ENCODE measurements at places on chromosomes 7 and 10.

- DNase-seq, result no peak
These were observed 287.6 kb downstream of the BMPER start for GRCh38 chr7:34192906-34193305.

DNA sequence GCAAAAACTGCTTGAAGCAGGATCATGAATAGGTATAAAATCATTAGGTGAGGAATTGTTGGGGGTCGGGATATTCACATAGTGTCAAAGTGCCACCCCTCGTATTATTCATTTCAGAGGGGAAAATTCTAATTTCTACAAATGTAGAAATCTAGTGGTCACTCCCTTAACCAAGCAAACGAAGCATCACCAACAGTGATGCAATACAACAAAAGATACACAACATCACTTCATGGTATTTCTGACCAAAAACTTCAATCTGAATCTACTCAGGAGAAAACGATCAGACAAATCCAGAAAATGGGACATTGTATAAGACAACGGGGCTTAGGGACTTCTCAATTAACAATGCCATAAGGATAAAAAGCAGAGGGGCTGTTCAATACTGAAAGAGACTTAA, 26.3 kb upstream of the FAM170B start:
- DNase-seq, result no peak

DNA sequence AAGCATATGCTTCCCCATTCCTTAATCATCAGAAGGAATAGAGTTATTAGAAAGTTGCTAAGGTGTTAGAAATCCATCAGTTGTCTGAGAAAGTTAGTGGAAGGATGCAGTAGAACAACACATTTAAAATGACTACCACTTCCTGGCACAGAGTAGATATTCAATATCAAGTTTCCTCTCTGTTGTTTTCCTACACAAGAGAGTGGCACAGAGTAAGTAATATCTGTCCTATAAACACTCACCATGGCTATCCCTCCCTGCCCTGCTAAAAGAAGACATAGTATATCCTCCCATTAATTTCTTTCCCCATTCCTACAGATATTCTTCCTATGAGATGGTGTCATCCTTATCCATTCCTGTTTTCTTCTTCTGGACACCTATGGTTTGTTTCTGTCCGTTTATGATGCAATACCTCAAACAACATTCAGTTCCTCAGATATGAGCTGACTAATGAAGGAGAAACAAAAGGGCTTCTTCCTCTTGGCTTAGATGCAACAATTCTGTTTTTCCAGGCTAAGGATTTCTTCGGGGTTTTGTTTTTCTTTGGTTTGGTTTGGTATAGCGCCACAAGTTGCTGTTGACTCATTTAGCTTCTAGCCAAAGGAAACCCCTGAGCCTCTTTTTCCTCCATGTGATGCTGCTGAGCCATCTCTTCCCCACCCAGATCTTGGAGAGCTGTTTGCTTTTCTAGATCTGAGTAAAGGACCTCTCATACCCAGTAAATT, 32.9 kb upstream of the BPGM start:
- DNase-seq, result no peak

GRCh38 chr10:93218386-93218785, 144.7 kb downstream of the CYP26A1 start:
- DNase-seq, result no peak

- DNase-seq, result no peak
These were observed 103.6 kb upstream of the C7orf33 start for GRCh38 chr7:148486937-148487336.

GRCh38 chr7:24825931-24826661, 68.8 kb upstream of the GSDME start:
- no peak for DNase-seq

- no peak for DNase-seq
These were observed 84.8 kb downstream of the TRIL start for GRCh38 chr7:28873365-28873764.

DNA sequence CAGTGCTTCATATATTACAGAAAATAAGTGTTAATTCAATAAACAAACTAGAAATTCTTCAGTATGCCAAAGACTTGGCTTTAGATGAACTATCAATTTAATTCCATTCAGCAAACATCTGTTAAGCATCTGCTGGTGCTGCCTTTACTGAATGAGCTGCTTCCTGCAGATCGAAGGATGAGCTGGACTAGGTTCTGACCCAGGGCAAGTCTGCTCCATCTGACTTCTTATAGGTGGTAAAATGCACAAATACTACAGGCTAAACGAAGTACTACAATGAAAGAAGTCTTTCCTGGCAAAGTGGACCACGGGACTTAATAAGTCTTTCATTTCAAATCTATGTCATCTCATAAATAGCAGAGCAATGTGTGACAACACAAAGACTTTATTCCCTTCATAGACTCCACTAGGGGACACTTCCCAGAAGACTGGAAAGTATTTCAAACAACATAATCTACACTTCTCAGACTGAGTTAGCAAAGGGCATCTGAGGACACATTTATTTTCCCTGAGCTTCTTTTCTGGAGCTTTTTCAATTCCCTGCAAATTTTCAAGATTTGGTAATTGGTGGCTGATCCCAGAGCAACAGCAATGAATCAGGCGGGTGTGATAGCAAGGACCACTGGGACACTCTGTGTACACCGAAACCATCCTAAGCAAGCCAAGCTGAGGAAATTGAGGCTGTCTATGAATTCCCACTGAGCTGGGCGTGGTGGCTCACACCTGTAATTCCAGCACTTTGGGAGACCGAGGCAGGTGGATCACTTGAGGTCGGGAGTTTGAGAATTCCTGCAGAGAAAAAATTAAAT, 108.9 kb upstream of the FRMD4A start:
- DNase-seq, result no peak

GRCh38 chr7:142439739-142440138, 181.9 kb upstream of the PRSS58 start:
- DNase-seq, result no peak

DNA sequence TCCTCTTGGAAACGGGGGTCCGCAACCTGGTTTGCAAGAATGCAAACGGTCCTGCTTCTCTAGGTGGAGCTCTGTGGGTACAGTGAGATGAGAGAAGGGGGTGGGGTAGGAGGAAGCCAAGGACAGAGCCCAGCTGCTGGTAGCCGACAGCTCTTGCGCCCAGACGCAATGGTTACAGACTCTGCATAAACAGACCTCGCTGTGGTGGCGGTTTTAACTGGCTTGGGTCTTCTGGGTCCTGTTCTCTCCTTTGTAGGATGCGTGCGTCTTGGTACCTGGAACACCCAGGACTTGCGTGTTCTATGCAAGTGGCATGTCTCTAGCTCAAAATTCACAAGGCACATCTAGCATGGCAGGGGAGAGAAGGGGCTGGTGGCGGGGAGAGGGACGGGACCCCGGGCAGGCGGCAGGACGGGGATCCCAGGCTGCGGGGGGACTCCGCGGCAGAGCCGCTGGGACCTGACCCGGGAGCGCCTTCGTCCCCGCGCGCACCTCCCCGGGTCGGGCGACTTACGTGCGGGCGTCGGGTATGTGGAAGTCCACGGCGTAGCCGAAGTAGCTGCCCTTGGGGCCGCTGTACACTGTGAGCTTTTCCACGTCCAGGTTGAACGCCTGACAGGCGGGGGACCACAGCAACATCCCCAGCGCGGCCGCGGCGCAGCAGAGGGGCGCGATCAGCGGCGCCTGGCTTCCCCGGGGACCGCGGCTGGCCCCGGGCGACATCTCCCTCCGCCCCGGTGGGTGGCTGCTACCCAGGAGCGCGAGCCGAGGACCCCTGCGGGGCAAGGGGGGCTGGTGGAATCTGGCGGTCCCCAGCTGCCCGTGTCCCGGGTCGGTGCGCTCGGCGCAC, 448 bp downstream of the ITGA8 start:
- no peak for DNase-seq

DNA sequence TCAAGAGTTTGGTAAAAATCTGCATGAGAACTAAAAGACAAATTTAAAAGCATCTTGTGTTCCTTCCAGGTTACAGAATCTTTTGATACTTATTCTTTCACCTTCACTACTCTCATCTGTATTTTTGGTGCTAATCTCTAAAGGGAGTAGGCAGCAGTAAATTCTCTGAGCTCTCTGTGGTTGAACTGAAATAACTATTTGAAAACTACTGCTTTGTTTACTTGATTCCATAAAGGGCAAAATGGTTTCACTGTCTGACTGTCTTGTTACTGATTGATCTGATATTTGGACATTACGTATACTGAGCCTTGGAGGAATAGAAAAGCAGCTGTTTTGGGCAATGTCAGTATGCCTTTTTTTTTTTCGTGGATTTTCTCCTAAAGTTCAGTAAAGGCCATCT, 103.3 kb downstream of the CHRM2 start:
- DNase-seq, result no peak

Measured in pancreas (tissue), 10 donors.